Myocyte (in vitro differentiated cells): ENCODE measurements at places on chromosomes 6 and 20. TPM values are rescaled to one million over a fixed set of nuclear protein-coding genes. Genes with fewer than 3 reads are reported as not detected.
A peak's percentile ranks its signal among the peaks of the same experiment; 100 is the strongest.

GRCh38 chr6:25392372-25392771 is 113.2 kb downstream of the CARMIL1 start:
- DNase-seq: no peak

The MYH7B gene
- total RNA-seq: 32.7 and 83.0 TPM in 2 replicates

The SYS1 gene
- total RNA-seq: 12.7 and 13.2 TPM in 2 replicates

DNA sequence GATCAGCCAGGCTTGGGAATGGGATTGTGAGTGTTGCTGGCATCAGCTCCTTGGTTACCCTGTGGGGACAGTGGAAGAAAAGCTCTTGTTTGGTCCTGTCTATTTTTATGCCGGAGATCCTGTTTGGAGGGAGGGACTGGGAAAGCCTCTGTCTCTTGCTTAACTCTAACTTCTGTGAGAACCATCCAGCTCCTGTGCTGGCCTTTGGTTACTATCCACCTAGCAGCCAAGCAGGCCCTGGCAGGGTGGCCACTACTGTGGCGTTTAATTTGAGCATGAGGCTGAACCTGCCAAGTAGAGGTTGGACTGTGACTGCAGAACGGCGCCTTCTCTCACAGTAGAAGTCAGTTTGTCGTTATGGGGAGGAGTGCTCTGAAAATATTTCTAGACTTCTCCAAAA is 193.3 kb downstream of the UTRN start:
- DNase-seq: peak; percentile 18

GRCh38 chr6:31366693-31367470 is 9.9 kb upstream of the HLA-B start:
- DNase-seq: peak; percentile 88

GRCh38 chr6:138989098-138989983 is 1.3 kb upstream of the REPS1 start:
- no peak for DNase-seq

The ACTL10 gene
- total RNA-seq: 0.10 TPM in 1 of 2 replicates, not detected in the other

The JAG1 gene
- total RNA-seq: 14.0 and 30.8 TPM in 2 replicates

- no peak for DNase-seq
These were observed 6.7 kb downstream of the OPN5 start for GRCh38 chr6:47788498-47788884.

The DEF6 gene
- 0.31 TPM in 1 of 2 replicates, not detected in the other for total RNA-seq

DNA sequence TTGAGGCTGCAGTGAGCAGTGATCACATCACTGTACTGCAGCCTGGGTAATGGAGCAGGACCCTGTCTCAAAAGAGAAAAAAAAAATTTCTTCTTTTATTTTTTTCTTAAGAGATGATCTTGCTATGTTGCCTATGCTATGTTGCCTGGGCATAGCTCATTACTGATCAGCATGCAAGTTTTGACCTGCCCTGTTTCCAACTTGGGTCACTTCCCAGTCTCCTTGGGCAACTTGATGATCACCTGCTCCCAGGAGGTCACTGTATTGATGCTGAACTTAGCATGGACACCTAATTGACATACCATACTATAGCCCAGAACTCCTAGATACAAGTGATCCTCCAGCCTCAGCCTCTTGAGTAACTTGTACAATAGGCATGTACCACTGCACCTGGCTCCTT is 30.7 kb upstream of the NANP start:
- DNase-seq: no peak

GRCh38 chr6:121733234-121733633 is 297.8 kb downstream of the GJA1 start:
- no peak for DNase-seq

The TMEM239 gene
- total RNA-seq: not detected in 2 replicates

GRCh38 chr6:148513145-148514071 is 170.8 kb downstream of the SASH1 start:
- DNase-seq: peak; percentile 53

GRCh38 chr6:53315086-53315724 is 33.5 kb downstream of the ELOVL5 start:
- no peak for DNase-seq

DNA sequence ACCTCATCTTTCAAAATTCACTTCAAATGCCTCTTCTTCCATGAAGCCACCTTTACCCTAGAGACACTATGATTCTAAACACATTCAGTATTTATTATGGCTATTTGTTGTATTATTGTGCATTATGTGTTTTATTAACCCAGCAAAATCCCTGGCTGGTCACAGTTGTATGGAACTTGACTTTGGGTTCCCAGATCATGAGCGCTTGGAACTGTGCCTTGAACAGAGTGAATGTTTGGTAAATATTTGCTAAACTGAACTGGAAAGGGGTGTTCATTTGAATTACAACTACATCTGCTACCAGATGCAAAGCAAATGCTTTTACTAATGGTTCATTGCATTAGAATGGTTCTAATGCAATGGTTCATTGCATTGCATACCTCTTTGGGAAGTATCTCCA is 259.8 kb downstream of the PKHD1 start:
- no peak for DNase-seq

- DNase-seq: no peak
These were observed 50.8 kb upstream of the AIG1 start for GRCh38 chr6:143009851-143010250.
